ENCODE measurements at places on chromosomes 3 and 15. TPM values are rescaled to one million over a fixed set of nuclear protein-coding genes. Genes with fewer than 3 reads are reported as not detected.

EIF1B gene
- total RNA-seq: 65.5 TPM

DNA sequence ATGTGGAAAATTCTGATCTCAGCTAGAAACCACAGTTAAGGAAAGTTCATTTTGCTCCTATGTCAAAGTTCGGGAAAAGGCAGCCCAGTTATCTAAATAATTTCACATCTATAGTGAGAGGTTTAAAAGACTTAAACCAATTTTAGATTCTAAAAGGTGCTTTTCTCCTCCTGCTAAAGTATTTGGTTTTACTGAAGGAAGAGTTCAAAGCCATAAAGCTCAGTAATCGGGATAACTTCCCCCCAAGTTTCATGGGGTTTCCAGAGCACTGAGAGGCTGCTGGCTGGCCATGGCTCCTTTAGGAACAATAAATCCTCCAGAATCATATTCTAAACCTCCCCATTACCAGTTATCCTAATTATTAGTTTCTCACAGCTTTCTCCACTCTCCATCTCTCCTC is 38.2 kb downstream of the ZIC4 start:
- H3K4me3 ChIP-seq: no peak overlapping the region
- H3K36me3 ChIP-seq: no peaks in the 10 kb centered on the region
- no peak for DNase-seq
- H3K27ac ChIP-seq: no peak overlapping the region

DNA sequence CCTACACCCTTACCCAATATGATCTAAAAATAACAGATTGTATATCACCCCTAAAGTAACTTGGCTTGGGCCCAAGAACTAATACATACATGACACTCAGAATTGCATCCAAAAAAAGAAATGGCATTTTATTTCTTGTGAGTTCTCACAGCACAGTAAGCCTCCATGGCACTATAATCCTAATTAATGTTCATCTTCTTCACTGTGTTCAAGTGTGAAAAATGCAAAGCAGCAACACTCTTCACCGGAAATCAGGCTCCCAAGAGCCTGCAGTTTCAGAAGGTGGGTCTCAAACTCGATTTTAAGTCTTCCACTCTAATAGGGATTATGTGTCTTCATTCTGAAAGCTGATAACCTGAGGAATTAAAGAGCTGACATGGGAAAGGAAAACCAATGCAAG is 142.8 kb upstream of the TSC22D2 start:
- H3K27me3 ChIP-seq: peaks cover 5% of the 10 kb centered on the region
- no peak overlapping the region for H3K27ac ChIP-seq
- no peaks in the 10 kb centered on the region for H3K36me3 ChIP-seq
- H3K4me1 ChIP-seq: peaks cover 4% of the 10 kb centered on the region

DNA sequence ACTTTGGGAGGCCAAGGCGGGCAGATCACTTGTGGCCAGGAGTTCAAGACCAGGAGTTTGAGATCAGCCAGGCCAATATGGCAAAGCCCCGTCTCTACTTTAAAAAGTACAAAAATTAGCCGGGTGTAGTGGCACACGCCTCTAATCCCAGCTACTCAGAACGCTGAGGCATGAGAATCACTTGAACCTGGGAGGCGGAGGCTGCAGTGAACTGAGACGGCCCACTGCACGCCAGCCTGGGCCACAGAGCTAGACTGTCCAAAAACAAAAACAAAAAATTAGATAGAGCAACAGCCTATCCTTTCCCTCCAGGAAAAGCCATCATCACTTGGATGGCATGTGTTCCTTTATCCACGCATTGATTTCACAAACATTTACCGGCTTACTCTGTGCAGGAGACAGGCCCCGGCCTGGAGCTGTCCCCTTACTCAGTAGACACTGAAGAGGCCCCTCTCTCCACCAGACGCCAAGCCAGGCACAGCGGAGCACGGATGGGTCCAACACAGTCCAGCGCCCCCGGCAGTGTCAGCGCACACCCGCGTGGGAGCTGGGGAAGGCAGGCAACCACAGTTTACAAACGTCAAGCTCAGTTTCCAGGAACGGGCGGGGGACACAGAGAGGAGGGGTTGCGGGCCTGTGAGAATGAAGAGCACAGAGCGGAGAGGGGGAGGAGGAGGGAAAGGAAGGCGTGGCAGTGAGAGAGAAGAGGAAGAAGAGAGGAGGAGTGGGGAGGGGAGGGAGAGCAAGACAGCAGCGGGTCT is 3.1 kb downstream of the GP5 start:
- H3K4me3 ChIP-seq: peak overlapping the region; percentile 48
- peaks cover 28% of the 10 kb centered on the region for H3K27me3 ChIP-seq
- H3K36me3 ChIP-seq: no peaks in the 10 kb centered on the region
- H3K27ac ChIP-seq: no peak overlapping the region
- H3K4me1 ChIP-seq: peaks cover 32% of the 10 kb centered on the region

- peaks cover 8% of the 10 kb centered on the region for H3K36me3 ChIP-seq
- H3K4me1 ChIP-seq: no peaks in the 10 kb centered on the region
- no peak overlapping the region for H3K4me3 ChIP-seq
Measured at GRCh38 chr3:13308380-13308801, 111.7 kb downstream of the NUP210 start.

CKMT1B gene
- not detected for total RNA-seq

- H3K36me3 ChIP-seq: peaks cover 71% of the 10 kb centered on the region
- DNase-seq: no peak
- no peaks in the 10 kb centered on the region for H3K27me3 ChIP-seq
- H3K4me3 ChIP-seq: no peak overlapping the region
Measured at GRCh38 chr15:90610190-90610589, 80.5 kb downstream of the CRTC3 start.

DNA sequence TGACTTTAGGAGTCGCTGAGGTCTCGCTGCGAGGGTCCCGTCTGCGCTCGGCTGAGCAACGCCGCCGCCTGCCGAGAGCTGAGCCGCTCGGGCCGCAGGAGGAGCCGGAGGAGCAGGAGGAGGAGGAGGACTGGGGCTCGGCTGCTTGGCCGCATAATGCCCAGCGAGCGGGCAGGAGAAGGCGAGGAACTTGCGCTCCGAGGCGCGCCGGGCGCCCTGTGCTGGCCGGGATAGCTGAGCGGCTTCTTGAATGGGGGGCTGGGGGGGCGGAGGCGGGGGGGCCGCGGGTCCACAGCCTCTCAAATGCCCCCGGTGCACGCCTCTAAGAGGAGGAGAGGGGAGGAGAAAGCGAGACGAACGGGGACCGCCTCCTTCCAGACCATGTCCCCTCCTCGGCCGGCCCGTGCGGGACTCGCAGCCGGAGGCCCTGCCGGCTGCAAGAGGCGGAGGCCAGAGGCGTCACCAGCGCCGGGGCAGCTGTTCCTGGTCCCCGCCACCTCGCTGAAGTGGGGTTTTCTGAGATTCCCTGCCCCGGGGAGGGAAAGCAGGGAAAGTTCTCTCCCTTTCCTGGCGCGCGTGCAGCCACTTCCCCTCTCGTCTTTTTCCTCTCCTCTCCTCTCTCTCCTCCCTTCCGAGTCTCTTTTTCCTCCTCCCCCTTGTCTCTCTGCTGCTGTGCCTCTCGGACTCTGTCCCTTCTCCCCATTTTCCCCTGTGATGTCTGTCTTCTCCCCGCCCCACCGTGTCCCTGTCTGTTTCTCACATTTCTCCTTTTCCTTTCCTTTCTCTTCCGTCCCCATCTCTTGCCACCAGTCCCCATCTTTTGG is at the start of gene ADAMTS9:
Gene ADAMTS9, minus strand, starts transcription at position 220 of the 824 bp plus-strand sequence. CDS start 343 bp downstream, outside the sequence.
- DNase-seq: no peak
- H3K27me3 ChIP-seq: peaks cover 33% of the 10 kb centered on the region
- H3K27ac ChIP-seq: no peak within 1 kb of the TSS
- no peak within 1 kb of the TSS for H3K4me3 ChIP-seq

HYAL1 gene
- 0.73 TPM for total RNA-seq

CLDND1 gene
- total RNA-seq: 133 TPM

GRCh38 chr15:56950979-56951378 is 32.5 kb downstream of the TCF12 start:
- H3K4me1 ChIP-seq: peaks cover 31% of the 10 kb centered on the region
- H3K36me3 ChIP-seq: peaks cover 19% of the 10 kb centered on the region
- H3K4me3 ChIP-seq: no peak overlapping the region
- no peaks in the 10 kb centered on the region for H3K27me3 ChIP-seq
- DNase-seq: no peak

- no peak overlapping the region for H3K4me3 ChIP-seq
- H3K27ac ChIP-seq: no peak overlapping the region
- DNase-seq: no peak
- H3K27me3 ChIP-seq: no peaks in the 10 kb centered on the region
- no peaks in the 10 kb centered on the region for H3K4me1 ChIP-seq
Measured at GRCh38 chr3:51637941-51638471, 33.0 kb upstream of the TEX264 start.

All from activated B cell treated with CpG ODN at 0.5 μM for 24 hours (primary cell).